CD4-positive, alpha-beta T cell treated with Interleukin-2 at 100 ng/mL for 4 hours (primary cell): ENCODE measurements at places on chromosomes 11 and 22.

GRCh38 chr22:21942407-21943343, 10.0 kb downstream of the PPM1F start:
- peak; percentile 31 for DNase-seq

DNA sequence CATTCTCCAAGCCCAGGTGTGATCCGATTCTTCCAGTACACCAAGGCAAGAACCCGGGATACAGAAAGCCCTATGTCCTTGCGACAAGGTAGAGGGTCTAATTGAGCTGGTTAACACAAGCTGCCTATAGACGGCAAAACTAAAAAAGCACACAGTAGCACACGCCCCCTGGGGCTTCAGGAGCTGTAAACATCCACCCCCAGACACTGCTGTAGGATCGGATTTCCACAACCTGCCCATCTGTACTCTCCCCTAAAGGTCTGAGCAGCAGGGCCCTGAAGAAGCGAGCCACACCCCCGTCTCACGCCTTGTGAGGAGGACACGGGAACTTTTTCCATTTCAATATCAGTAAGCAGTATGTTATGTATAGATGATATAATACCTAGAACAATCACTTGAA, 624.7 kb downstream of the BUD13 start:
- DNase-seq = no peak

DNA sequence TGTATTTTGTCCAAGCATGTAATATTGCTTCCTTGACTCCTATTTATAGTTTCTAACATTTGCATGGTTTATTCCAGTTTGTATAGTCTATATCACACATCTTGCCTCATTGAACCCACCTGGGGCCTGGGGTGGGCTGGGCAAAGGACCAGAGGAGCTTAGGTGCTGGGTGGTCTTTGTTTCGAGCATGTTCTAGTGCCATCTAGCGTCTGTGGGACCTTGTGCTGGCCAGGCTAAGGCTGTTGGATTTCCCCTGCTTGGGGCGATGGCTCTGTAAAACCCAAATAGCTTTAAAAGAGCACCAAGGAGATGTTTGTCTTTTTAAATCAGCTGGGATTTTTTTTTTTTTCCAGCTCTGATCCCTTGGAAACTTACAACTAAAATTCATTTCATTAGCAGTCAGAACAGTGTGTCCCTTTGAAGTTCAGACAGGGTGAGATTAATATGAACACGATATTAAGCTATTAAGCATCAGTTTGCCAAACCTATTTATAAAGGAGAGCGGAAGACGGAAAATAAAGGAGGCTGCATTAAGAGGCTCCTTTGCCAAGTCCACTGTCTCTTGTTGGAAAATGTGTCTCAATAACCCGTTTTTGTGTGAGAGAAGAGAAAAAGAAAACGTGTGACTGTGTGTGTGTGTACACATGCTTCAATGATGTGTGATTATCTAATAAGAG, 157.4 kb downstream of the COMMD9 start:
- no peak for DNase-seq

- DNase-seq = no peak
These were observed 337.0 kb downstream of the INSC start for GRCh38 chr11:15451713-15452112.

DNA sequence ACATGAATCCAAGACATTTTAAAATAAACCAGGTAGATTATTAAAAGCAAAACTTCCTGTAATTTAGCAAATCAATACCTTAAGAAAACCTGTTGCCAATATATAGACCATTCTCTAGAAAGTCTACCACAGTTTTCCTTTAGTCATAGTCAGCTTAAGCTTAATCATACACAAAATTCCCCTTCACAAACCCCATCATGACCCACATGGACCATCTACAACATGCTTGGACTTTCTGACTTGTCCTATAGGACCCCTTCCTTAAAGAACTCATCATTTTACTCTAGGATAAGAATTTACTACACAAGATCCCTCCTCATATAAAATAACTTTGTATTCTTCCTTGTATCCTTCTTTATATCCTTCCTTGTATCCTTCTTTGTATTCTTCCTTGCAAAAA, 16.2 kb upstream of the RNASEH2C start:
- DNase-seq = no peak

- DNase-seq = no peak
These were observed 10.7 kb downstream of the DSCAML1 start for GRCh38 chr11:117786135-117786870.

DNA sequence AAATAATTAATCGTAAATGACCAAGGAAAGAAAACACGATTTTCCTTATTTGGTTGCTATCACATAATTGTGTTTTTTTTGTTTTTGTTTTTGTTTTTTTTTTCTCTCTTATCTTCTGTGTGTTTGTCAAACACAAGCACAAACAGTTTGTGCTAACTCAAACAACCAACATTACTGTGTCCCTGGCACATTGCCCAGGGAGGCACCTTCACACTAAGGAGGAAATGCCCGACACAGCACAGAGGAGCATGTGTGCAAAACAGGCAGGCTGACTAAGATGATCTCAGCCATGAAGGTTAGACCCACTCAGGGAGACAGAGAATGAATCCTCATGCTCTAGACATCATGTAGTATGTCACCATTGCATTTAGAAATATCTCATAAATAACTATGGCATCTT, 130.1 kb downstream of the SOX6 start:
- DNase-seq = no peak

GRCh38 chr11:8250434-8250833, 13.2 kb downstream of the LMO1 start:
- no peak for DNase-seq

DNA sequence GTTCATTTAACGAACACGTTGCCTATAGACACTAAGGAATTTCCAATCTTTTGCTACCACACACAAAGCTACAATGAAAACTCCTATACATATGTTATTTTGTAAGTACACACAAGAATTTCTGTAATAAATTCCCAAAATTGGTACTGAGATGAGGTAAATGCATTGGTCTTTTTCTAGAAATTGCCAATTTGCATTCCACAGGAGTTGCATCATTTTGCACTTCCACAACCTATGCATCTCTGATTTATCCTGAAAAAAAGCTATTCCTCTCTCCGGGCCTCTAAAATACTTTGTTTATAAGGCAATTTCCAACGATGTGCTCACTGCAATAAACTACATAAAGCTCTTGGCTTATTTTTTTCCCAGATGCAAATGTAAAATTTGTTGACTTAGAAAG, 24.9 kb downstream of the IMMP1L start:
- DNase-seq = no peak

- peak; percentile 96 for DNase-seq
These were observed at the start of gene PRDM10 for GRCh38 chr11:130002352-130002845. PRDM10 (minus strand) TSS chr11:130002835; CDS start chr11:129960964, 41,871 bp downstream.

GRCh38 chr11:108117746-108118371, 3.5 kb upstream of the ACAT1 start:
- peak; percentile 47 for DNase-seq

DNA sequence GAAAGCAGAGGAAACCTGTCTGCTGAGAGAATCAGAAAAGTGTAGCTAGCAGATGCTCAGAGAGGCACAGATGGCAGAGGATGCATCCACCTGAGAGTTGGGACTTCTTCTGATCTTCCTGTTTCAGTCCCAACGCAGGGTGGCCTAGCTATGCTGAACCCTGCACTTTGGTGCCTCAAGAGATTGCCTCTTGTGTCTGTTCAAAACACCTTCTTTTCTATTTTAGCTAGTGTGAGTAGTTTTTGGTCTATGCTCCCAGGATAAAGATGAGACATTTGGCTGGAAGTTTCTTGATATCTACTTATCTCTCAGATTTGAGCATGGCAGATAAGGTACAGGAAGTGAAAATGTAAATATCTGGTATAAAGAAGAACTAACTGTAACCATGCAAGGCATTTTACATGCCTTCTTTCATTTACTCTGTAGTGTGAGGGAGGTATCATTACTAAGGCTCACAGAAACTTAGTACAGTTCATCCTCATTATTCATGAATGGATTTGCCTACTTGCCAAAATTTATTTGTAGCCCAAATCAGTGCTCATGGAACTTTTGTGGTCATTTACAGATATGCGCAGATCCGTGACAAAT, 47.0 kb upstream of the PSMA1 start:
- DNase-seq = no peak

DNA sequence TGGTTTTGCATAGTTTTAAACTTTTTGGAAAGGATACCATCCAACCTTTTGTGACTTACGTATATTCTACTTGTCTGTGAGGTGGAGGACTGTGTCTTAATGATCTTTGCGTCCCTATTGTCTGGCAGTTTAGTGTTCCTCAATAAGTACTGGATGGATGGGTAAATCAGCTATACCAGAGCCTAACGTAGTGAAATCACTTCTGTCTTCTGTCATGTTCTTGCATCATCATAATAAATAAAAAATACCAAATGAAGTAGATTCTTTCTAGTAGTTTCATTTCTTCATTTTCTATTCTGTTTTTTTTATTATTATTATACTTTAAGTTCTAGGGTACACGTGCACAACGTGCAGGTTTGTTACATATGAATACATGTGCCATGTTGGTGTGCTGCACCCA, 66.4 kb downstream of the ACER3 start:
- DNase-seq = no peak

GRCh38 chr11:35173616-35174566, 34.9 kb downstream of the CD44 start:
- peak; percentile 49 for DNase-seq

DNA sequence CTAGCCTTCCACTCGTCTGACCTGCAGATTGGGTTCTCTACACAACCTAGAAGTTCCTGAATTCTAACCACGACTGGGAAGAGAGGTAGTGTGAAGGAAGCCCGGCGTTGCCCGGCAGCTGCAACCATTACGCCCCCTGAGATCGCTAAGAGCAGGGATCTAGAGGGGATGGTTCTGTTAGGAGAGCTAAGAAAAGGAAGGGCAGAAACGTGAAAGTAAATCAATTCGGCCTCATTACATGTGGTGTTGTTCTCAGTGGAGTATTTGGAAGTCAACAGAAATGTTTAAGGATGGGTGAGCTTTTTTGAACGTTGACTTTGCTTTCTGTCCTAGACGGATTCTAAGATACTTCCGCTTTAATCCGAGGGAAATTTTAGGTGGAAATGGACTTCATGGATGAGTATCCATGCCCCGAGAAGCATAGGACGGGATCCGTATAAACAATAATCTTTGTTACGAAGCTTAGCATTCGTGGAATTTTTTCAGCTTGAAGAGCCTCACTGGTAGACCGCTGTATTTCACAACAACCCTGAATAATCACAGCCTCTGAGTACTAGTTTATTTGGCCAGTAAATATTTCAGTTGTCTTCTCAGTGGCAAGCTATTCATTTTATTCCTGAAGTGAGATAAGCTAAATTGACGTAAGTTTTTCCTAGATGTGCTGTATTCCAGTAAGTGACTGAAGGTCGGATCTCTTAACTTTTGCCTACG, 629 bp downstream of the ATP5MG start:
- DNase-seq = no peak

GRCh38 chr11:33861386-33861785, 30.5 kb downstream of the LMO2 start:
- no peak for DNase-seq

DNA sequence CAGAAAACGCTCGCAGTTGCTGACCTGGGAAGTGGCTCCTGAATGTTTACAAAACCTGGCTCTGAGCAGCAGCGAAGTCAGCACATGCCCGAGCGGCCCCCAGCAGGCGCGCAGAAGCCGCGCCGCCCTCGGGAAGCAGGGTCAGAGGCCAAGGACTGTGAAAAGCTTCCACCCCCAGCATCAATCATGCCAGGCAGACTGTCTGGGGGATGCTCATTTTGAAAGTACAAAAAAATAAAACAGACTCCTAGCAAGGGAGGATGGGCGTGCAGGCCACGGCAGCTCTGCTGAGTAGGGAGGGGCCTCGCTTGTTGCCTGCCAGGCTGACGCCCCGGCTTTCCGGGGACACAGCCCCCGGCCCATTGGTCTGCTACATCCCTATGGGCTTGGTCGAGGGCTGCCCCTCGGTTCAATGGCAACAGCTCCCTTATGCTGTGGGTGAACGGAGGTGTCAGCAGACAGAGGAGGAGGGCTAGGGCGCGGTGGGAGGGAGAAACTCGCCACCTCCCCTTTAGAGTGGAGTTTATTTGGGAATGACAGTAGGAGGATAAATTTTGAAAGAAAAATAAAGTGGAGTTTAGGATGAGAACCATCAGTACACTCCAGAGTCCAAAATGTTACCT, 37.7 kb upstream of the GNB1L start:
- peak; percentile 58 for DNase-seq

- DNase-seq = no peak
These were observed 1410.2 kb downstream of the BRD1 start for GRCh38 chr22:48417225-48418070.

DNA sequence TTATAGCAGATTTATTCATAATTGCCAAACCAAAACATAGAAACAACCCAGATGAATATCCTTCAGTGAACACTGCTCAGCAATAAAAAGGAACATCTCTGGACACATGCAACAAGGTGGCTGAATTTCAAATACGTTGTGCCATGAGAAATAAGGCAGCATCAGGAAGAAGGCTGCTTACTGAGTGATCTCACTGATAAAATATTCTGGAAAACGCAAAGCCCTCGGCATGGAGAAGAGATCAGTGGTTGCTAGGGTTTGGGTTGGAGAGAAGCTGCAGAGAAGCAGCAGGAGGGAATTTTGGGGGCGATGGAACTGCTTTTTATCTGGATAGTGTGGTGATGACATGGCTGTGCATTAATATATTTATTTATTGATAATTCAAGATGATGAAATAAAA, 11.0 kb upstream of the SHANK2 start:
- no peak for DNase-seq

GRCh38 chr11:61587951-61588727, 7.3 kb upstream of the SYT7 start:
- peak; percentile 44 for DNase-seq

DNA sequence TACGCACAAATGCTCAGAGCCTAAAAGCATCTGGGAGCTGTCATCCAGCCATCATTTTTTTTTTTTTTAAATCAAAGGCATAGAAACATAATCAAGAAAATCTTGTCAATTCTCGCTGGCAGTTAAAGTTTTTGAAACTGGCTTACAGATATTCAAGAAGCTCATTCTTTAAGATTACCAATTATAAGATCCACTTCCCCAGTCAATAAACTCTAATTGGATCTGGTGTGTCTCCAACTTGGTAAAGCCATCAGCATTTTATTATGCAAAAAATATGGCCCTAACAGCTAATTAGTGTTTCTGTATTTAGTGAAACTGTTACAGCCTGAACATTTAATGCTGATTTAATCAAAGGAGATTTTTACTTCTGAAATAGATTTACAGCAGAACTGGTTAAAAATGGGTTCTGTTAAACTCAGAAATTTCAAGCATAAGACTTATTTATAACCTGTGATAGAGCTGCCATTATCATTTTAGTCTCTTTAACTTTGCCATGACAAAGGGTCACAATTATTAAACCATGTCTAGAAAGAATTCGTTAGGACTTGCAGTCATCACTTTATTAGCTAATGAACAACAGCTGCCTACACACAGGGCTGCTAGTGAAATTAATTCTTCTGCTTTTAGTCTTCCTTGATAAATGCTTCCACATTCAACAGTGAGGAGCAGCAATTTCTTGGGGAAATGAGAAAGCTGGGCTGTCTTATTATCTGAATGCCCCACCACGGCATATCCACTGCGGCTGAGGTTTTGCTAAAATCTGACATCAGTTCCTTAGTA, 176.4 kb upstream of the PITPNB start:
- no peak for DNase-seq

GRCh38 chr11:111378861-111379601, at the start of gene POU2AF1:
POU2AF1 (minus strand) TSS chr11:111379275; CDS start chr11:111379177, 98 bp downstream.
- DNase-seq = peak; percentile 44

- peak; percentile 16 for DNase-seq
These were observed 3.3 kb upstream of the SHISA8 start for GRCh38 chr22:41917903-41918791.
